ENCODE measurements at places on chromosomes 6 and 20.

- no peak for DNase-seq
Measured at GRCh38 chr6:100657678-100658330, 193.1 kb upstream of the SIM1 start.

GRCh38 chr6:3159805-3160781 is 2.7 kb upstream of the TUBB2A start:
- DNase-seq: peak; percentile 73

GRCh38 chr6:151300267-151300991 is 60.7 kb downstream of the AKAP12 start:
- DNase-seq: no peak

GRCh38 chr20:22974354-22974753 is 60.8 kb upstream of the SSTR4 start:
- DNase-seq: peak; percentile 30

- DNase-seq: peak; percentile 68
Measured at GRCh38 chr6:105675715-105676397, 273.0 kb upstream of the PREP start.

GRCh38 chr6:91171754-91172462 is 585.0 kb upstream of the MAP3K7 start:
- no peak for DNase-seq

- DNase-seq: no peak
Measured at GRCh38 chr6:15352845-15353244, 107.0 kb downstream of the JARID2 start.

DNA sequence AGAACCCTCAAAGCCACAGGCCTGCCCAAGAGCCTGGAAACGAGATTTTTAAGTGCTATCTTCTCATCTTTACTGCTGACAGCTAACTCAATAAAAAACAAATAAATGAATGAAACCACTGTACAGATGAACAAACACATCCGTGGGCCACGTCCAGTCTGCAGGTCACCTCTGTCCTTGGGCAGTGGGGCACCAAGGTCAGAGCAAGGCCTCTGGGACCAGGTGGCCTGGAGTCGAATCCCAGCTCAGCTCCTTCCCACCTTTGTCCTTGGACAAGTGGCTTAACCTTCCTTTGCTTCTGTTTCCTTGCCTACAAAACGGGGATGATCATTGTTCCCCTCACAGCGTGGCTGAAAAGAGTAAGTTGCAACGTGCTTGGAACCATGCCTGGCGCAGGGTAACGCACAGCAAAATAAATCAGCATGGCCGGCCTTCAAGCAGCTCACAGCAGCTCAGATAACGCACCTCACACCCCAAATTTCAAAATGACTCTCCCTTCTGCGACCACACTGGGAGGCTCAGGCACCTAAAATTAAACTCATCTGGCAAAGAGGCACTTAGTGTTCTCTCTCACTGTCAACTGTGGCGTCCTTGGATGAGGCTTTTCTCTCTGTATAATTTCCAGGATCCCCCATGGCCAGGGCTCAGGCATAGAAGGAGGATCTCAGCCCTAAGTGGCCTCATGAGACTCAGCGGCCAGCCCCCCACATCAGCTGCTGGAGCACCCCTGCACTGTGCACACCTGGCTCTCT is 35.7 kb downstream of the RRBP1 start:
- DNase-seq: no peak

DNA sequence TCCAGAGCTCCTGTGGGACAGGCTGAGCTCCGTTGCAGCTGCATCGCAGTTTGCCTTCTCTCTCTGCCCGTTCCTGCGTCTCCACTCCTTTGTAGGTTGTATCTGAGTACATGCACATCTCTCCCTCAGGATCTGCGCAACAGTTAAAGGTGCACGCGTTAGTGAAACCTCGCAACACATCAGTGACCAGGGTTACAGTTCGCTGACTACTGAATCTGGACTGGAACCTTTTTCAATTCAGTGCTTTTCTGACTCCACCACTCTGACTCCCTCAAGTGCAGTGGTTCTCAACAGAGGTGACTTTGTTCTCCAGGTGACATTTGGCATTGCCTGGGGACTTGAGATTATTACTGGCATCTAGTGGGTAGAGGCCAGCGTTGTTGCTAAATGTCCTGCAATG is 44.0 kb downstream of the UST start:
- DNase-seq: no peak

GRCh38 chr6:47299965-47300364 is 9.7 kb downstream of the TNFRSF21 start:
- DNase-seq: no peak

- DNase-seq: no peak
Measured at GRCh38 chr6:56765494-56765893, 122.8 kb upstream of the DST start.

GRCh38 chr6:90146921-90147649 is 149.6 kb downstream of the BACH2 start:
- no peak for DNase-seq

DNA sequence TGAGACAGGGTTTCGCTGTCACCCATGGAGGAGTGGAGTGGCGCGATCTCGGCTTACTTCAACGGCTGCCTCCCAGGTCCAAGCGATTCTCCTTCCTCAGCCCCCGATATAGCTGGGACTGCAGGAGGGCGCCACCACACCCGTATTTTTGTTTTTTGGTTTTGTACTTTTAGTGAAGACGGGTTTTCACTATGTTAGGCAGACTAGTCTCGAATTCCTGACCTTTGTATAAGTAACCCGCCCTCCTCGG is 115.4 kb upstream of the BTN3A2 start:
- no peak for DNase-seq

DNA sequence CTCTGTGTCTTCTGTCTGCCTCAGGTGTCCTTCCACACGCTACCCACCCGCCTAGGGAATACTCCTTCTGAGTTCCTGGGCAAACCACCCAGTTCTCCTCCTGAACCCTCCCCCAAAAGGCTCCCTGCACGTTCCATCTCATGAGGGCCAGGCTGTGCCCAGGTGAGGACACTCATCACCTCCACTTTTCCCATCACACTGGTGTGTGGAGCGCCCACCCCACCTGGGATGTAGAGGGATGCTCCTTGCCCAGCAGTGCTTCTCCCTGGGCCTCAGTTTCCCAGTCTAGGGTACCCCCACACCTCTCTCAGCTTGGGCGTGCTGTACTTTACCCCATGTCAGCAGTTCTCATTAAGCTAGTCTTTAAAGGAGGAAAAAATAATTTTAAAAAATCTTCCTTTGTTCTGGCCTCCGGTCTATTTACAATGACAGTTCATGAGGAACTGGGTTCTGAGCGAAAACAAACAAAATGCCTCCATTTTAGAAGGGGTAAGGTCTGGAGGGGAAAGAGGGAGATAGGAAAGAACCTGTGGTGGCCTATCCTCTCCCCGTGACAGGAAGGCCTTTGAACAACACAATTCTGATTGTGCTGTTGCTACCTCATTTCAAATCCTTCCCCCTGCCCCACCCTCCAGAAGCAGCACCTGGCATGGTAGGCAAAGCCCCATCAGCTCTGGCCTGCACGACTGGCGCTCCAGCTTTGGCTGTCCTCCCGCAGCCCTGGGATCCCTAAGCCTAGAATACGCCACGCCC is 1.7 kb upstream of the C20orf203 start:
- DNase-seq: no peak

GRCh38 chr6:26543953-26544352 is 5.8 kb downstream of the HMGN4 start:
- DNase-seq: peak; percentile 19

GRCh38 chr6:143621876-143622605 is 55.7 kb upstream of the PHACTR2 start:
- no peak for DNase-seq

GRCh38 chr6:108958900-108959770 is 110.9 kb downstream of the ARMC2 start:
- DNase-seq: no peak

DNA sequence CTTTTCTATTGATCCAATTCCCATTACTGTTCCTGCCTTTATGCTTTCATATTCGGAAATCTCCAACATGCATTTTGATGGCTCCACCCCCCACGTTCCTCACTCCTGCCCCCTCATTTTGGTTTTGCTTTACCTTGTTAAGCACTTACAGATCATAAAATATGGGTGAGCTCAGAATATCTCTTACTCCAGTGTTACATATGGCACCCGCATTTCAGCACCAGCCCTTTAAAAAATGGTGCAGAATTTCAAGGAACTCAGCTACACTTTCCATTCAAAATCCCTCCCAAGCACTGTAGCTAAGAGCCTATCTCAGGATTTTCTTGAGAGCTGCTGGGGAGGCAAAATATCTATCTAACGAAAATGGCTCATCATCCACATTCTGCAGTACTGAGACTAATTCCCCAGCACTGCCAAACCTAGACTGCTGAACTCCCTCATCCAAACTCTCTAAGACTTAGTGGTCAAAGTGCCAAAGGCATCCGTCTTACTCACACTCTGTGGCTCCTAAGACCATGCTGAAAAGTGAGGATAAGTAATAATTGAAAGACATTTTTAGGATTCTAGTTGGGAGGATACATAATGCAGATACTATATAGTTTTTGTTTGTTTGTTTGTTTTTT is 7.8 kb downstream of the SGK1 start:
- DNase-seq: no peak

DNA sequence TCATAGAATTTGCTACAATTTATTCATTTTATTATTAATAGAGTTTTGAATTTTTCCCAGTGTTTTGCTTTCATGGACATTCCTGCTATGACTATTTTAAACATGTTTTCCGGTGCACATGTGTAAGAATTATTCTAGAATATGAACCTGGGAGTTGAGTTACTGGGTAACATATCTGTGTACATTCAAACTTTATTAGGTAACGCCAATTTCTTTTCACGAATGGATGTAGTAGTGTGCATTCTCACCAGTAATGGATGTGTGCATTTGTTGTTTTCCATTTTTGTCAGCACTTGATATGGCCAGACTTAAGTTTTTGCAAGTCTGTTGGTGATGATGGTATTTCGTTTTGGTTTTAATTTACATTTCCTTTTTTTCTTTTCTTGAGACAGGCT is 118.8 kb downstream of the CDKAL1 start:
- no peak for DNase-seq

DNA sequence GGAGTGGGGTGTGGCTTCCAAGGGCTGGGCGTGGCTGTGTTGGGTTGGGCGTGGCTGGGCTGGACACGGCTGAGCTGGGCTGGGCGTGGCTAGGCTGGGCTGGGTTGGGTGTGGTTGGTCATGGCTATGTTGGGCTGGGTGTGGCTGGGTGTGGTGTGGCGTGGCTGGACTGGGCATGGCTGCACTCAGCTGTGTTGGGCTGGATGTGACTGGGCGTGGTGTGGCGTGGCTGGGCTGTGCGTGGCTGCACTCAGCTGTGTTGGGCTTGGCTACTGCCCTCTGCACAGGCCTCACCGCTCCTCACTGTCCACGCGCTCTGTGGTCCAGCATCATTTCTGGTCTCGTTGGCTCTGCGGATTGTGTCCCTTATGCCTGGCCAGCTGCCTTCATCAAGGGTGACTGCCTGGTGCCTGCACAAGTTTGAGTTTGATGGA is 43.5 kb upstream of the SLCO4A1 start:
- DNase-seq: peak; percentile 95

GRCh38 chr20:36631646-36632045 is 14.3 kb downstream of the SLA2 start:
- DNase-seq: no peak

GRCh38 chr6:129096651-129097290 is 213.8 kb downstream of the LAMA2 start:
- DNase-seq: no peak

DNA sequence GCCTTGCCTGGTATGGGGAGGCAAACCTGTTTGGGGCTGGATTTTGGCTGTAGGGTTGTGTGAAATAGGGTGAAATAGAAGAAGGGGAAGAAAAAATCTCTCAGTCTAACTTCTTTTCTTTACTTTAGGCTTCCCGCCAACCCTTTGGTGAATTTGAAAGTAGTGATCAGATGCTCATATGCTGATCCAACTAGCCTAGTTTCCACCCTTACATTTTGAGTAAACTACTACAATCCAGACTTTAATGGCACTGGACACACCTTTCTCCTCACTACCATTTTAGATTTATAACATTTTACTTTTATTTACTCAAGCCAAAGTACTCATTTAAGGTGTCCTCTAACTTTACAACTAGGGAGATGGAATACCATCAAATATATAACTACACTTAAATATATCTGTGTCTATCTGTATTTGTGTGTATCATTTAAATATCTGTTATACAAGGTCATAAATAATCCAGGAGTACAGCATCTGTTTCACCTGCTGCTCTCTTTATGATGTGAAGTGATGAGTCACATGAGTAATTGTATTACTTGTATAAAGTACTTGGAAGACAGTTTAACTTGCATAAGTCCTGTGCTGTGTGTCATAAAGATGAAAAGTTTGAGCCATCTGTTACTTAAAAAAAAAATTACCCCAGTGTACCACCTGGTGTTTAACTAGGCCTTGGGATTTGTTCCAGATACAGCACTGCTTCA is 172.1 kb downstream of the CDKAL1 start:
- DNase-seq: peak; percentile 25

DNA sequence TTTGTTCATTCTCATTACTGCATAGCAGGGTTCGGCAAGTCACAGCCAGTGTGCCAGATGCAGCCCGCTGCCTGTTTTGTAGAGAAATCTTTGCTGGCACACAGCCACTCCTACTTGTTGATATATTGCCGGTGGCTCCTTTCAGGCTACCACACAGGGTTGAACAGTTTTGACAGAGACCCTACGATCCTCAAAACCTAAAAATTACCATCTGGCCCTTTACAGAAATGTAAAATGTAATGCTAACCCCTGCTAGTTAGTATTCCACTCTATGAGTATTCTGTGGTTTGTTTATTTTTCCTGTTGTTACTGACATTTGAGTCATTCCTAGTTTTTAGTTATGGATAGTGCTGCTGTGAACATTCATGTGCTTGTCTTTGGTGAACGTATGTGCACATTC is 11.5 kb downstream of the DHX35 start:
- DNase-seq: no peak

DNA sequence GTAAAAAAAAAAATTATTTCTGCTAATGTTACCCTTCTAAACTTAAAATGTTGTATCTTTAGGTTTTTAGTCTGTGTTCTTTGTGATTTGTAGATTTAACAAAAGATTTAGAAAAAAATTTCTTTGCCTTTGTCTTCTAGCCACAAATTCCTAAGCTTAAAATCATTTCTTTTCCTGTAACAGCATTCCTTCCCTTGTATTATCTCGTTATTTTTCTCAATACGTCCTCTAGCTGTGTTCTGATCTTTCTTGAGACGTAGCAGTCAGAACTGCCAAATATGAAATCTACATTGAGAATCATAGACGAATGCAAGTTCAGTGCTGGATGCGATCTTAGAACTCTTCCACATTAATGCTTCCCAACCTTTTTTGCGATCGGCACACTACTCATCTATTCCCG is 283.1 kb downstream of the UTRN start:
- DNase-seq: no peak

DNA sequence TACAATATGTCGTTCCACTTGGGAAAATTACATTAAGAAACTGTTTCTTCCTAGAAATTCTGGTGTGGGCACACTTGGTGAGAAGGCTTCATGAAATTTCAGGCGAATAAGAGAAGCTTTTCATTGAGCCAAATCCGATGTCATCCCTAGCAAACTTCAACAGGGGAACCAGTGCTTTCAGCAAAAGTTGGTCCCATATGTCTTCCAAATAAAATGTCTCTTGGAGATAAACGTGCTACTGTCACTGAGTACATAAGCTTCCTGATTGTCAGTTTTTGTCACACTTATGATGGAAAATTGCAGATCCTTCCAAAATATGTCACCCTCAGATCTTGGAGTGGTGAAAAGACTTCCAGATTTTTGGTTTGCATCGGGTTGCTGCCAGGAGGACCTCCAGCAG is 31.1 kb upstream of the SLC35A1 start:
- DNase-seq: no peak

- peak; percentile 77 for DNase-seq
Measured at GRCh38 chr20:20452254-20452676, 84.4 kb downstream of the INSM1 start.

Measured in RWPE1 (cell line).